ENCODE measurements at places on chromosomes 2 and 18.

DNA sequence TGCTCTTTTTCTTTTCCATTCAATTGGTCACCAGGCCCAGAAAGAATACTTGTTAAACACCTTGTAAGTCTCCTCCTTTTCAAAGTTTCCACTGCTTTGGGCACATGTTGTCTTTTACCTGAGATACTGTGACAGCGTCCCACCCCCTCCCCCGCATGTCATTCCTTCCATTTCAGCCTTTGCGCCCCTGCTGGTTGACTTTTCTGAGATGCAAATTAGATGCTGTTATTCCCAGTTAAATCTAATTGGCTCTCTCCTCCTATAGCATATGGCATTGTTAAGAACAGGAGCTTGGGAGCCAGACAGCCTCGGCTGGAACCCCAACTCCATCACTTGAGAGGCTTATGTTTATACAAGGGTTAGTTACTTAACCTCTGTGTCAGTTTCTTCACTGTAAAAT, 80.3 kb upstream of the GAREM1 start:
- no peak for DNase-seq

- DNase-seq, result no peak
Measured at GRCh38 chr18:32553174-32553573, 82.5 kb upstream of the GAREM1 start.

- no peak for DNase-seq
Measured at GRCh38 chr18:23970161-23971096, 44.1 kb upstream of the TTC39C start.

GRCh38 chr2:96587843-96588242, 50.3 kb downstream of the KANSL3 start:
- no peak for DNase-seq

DNA sequence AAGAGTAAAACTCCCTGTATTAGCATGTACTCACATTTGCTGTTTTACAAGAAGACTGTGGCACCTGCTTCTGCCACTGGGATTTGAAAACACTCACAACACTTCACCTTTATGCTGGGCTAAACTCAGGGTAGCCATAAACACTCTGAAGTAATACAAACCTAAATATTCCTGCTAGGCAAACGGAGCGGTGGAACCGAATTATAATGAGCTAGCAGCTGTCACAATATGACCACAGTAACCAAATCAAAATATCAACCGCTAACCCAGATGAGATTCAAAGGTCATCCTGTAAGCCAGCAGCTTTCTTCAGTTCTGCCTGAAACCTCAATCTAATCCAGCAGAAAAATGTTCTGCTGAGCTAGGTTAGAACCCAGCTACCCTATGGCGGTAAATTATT, 132.1 kb downstream of the TCF4 start:
- no peak for DNase-seq

- no peak for DNase-seq
Measured at GRCh38 chr18:25097569-25098056, 254.4 kb downstream of the ZNF521 start.

DNA sequence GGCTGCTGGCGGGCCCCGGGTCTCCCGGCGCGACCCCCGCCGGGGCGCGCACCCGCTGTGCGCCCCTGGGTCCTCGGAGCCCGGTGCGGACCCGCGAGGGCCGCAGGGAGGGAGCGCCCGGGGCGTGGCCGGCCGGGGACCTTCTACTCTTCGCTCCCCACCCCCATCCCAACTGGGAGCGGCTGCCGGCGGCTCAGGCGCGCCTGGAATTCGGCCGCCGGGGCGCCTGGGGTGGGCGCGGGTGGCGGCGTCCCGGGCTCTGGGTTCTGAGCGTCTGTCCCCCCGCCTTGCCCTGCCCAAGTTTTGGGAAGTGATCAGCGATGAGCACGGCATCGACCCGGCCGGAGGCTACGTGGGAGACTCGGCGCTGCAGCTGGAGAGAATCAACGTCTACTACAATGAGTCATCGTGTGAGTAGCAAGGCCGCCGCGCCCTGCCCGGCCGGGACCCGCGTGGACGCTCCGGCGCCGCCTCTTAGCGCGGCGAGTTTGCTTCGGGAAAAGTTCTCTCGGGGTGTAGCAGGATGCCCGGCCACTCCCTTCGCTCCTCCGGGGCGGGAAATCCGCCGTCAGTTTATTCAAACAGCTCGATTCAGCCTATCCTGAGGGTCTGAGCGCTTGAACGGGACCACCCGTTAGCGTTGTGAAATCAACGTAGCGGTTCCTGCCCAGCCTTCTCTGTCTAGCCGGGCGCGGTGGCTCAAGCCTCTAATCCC, 502 bp downstream of the TUBB6 start:
- DNase-seq, result peak; percentile 85

DNA sequence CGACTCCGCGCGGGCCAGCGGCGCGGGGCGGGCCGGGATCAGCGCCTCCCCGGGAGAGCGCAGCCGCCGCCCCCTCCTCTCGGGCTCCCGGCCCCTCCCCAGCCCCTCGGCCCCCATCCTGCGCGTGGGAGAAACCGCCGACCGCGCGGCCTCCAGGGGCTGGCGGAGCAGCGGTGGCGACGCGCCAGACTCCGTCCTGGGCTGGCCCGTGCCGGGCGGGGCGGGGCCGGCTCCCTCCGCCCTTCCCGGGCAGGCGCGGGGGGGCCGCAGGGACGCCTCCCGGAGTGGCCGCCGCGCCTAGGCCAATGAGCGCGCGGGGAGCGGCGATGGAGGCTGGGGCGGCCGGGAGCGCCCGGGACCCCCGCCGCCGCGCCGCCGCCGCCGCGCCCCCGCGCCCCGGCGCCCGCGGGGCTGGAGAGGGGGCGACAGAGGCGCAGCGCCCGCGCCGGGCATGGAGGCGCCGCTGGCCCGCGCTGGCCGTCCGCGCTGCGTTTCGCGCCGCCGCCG, 49.1 kb downstream of the KCNIP3 start:
- DNase-seq, result peak; percentile 36

DNA sequence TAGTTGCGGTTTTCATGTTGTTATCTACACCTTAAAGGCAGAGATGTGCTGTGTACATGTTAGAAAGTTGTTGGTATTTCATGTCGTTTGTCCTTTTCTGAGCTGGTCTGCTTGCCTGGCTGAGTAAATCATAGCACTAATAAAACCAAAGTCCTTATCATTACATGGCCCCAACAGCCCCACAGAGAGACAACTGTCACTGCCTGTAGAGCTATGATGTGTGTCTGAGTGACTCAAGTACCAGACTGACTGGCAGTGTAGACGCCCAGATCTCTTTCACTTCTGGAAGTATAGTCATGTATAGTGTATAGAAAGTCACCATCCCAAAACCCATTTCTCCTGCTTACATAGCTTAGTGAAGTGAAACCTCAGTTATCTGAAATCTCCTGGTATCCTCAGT, 4.3 kb downstream of the SOCS6 start:
- no peak for DNase-seq

DNA sequence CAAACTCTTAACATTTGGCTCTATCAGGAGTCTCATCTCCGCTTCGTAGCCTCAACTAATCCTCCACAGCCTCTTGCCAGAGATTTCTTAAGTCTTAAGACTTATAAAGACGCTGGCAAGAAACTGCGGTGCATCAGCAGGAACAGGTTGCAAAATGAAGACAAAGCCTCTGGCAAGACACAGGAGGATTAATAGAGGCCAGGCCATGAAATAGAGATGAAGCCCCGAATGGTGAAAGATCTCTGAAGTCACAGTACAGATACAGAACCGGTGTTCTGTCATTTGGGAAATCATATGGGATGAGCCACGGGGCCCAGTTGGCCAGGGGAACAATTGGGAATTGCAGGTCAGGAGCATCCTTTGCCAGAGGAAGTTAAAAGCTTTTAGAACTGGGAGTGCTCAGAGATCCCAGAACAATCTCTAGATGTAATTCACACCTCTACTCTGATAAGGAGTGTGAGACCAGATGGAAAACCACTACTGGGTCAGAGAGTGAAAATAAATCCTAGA, 190.9 kb upstream of the FOSL2 start:
- peak; percentile 43 for DNase-seq

DNA sequence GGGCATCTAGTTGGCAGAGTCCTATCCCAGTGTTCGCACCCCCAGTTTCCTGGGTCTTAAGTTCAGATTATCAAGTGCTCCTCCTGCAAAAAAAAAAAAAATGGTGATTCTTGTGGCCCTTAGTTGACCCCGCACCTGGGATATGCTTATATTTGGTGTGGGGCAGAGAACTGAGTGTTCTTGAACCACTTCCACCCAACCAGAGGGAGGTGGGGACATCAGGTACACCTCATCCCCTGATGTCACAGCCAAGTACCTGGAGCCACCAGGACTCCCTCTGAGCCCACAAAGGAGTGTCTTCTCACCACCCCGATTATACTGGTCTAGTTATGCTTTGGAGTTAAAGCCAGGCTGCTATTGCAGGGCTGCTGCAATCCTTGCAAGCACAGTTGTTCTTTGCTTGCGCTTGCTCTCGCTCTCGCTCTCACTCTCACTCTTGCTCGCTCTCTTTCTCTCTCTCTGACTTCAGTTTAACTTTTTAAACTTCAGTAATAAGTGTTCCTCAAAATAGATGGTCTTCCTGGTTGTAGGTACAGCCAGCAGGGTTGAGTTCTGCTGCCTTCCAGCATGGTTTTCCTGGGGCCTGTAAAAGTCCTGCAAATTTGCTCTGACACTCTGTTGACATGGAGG, 265.7 kb downstream of the NEDD4L start:
- DNase-seq, result no peak

DNA sequence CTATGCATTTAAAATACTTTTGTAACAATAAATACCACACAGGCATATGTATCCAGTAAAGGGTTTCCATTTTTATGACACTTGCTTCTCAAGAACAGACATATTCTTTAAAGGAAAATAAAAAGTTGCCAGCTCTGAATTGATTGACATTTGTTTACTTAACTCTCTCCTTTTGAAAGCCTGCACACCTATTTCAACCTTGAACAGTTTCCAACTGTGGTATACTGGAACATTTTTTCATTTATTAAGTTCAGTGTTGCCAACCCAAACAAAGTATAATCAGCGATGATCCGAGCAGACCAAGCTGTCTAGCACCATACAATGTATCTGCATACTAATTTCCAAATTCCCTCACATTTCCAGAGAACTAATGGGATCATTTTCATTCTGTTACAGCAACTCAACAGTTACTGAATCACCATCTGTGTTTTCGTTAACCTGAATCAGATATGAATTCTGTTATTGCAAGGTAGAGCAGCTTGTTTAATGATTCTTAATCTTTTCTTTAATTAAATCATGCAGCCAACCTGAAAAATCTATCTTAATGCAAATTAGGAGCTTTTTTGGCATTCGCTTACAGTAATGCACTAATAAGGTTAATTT, 725.5 kb upstream of the ZEB2 start:
- no peak for DNase-seq

- no peak for DNase-seq
Measured at GRCh38 chr18:63908858-63909257, 1.1 kb downstream of the SERPINB10 start.

- no peak for DNase-seq
Measured at GRCh38 chr2:6069381-6069780, 377.2 kb downstream of the SOX11 start.

DNA sequence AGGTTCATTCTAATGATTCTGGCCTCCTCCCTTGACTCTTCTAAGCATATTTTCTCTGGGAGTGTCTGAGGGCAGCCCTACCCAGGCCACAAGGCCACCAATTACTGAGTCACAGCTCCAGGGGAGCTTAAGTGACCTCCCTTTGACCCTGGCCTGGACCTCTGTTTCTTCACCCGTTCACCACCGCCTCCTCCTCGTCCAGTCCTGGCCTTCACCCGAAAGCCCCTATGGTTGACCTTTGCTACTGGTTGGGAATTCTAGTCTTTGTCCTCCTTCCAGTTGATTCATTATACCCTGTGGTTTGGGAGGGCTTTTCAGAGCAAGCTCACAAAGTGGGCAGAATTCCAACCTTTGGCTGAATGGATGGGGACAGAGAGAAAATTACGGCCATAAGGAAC, 72.6 kb downstream of the NRP2 start:
- no peak for DNase-seq

GRCh38 chr18:51789871-51790270, 550.1 kb upstream of the DCC start:
- no peak for DNase-seq

DNA sequence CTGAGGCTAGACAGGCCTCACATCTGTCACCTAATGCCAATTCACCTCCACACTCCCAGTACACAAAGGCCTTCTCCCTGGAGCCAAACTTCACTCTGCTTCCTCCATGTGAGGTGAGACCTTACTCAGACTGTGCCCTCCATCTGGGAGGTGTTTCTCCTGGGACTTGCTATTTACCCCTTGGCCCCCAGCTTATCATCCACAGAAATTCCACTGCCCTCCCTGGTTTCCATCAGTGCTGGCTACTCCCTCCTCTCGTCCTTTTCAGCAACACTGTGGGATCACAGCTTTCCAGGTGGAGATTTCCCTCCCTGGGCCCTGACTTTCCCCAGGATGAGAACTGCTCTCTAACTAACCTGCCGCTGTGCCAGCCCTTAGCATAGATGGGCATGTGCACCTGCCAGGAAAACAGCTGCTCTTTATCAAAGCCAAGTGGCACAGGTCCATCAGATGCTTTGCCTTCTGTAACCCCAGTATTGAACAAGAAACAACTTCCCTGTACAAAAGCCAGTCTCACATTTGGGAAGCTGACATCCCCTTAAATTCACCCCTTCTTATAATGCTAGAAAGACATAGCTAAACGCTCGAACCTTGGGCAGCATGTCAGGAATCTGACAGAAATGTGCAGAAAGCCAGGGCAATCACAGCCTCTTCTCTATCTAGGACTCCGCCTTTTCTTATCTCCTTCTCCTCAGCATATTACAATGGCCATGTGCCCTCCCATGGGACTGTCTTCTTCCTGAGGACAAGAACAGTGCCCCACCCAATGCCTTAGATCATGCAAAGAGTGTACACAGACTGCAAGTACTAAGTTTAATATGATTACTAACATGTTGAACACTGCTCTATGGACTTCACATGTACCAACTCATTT, 535.5 kb upstream of the ID2 start:
- no peak for DNase-seq

GRCh38 chr2:118296663-118297062, 208.4 kb downstream of the INSIG2 start:
- no peak for DNase-seq

- DNase-seq, result no peak
Measured at GRCh38 chr2:212282671-212283261, 255.8 kb downstream of the ERBB4 start.

All from fibroblast of the conjunctiva (primary cell).